ENCODE measurements at places on chromosomes 2 and 18. TPM values are rescaled to one million over a fixed set of nuclear protein-coding genes. Genes with fewer than 3 reads are reported as not detected.

DNA sequence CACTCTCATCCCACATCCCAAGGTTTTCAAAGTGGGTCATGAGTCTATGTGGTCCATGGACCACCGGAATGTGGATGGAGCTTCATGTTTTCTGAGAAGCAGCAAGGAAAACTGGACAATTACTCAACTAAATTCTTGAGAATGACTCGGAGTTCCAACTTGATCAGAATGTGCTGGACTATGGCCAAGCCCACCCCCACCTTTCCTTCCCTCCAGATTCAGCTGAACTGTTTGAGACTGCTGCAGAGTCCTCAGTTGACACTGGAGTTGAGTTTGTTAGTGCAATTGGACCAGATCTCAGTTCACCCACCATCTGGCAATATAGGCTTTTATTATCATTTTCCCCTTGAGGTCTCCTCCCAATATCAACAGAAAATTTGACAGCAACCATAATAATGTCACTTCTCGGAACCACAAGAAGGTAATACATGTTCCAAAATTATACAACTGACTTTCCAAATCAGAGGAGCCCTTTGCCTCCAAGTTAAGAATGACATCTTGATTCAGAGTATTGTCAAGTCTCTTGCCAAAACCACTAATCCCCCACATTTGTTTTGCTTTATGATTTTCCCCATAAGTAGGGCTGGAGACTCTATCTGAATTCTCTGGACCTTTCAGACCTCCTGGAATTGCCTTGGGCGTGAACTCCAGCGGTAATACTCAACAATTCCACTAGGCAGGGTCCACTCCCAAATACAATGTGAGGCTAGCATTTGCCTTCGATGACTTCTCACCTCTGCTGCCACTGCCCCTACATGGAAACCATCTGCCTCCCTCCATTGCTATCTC, 8.8 kb downstream of the COL4A4 start:
- no peak overlapping the region for H3K27ac ChIP-seq
- no peak for DNase-seq
- no peaks in the 10 kb centered on the region for H3K27me3 ChIP-seq
- no peaks in the 10 kb centered on the region for H3K36me3 ChIP-seq

GRCh38 chr2:156663757-156664409, 227.7 kb downstream of the GPD2 start:
- H3K4me3 ChIP-seq: no peak overlapping the region
- DNase-seq: no peak
- H3K36me3 ChIP-seq: no peaks in the 10 kb centered on the region
- H3K27me3 ChIP-seq: no peaks in the 10 kb centered on the region
- no peak overlapping the region for H3K27ac ChIP-seq
- H3K4me1 ChIP-seq: no peaks in the 10 kb centered on the region

DNA sequence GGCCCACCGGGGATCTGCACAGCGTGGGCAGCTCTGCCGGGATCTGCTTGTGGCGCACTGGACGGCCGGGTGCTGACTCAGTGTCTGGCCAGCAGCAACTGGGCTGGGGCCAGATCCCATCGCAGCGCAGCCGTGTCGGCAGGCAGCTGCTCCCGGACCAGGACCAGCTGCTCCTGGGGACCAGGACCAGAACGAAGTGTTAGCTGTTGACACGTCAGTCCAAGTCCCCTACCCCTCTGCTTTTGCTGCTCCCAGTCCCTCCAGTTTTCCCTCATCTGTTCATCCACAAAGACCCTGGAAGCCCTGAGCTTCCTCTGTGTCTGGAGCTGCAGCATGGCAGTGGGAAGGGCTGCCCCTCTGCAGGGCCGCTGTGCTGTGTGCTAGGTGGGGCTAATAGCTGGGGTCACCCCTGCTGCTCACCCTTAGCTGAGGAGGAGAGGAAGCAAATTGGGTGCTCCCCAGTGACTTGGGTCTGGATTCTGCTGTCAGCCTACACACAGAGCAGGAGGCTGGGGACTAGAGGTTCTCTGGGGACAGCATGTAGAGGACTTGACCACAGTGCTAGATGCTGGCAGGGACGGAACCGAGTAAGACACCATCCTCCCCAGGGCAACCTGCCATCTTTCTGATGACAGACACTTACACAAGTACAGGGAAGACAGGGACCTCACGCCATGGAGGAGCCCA, 16.9 kb upstream of the KIF1A start:
- H3K27ac ChIP-seq: no peak overlapping the region
- no peaks in the 10 kb centered on the region for H3K4me1 ChIP-seq
- DNase-seq: peak; percentile 22
- no peak overlapping the region for H3K4me3 ChIP-seq
- peaks cover 73% of the 10 kb centered on the region for H3K27me3 ChIP-seq

HOXD8 gene
- not detected for total RNA-seq

DNA sequence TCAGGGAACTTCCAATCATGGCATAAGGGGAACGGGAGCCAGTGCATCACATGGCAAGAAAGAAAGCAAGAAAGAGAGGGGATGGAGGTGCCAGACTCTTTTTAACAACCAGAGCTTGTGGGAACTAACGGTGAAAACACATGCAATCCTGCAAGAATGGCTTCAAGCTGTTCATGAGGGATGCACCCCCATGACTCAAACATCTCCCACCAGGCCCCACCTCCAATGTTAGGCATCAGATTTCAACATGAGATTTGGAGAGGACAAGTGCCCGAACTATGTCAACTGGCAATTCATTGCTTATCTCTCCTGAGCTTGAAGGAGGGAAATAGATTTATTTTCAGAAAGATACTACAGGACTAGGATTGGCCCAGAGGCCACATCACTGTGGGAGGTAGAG, 270.0 kb downstream of the SLC4A3 start:
- no peak for DNase-seq
- no peak overlapping the region for H3K4me3 ChIP-seq
- no peak overlapping the region for H3K27ac ChIP-seq
- no peaks in the 10 kb centered on the region for H3K36me3 ChIP-seq
- no peaks in the 10 kb centered on the region for H3K27me3 ChIP-seq

NT5DC4 gene
- total RNA-seq: 13.6 TPM

- H3K36me3 ChIP-seq: peaks cover 4% of the 10 kb centered on the region
- H3K27me3 ChIP-seq: peaks cover 100% of the 10 kb centered on the region
- peaks cover 9% of the 10 kb centered on the region for H3K4me1 ChIP-seq
- no peak overlapping the region for H3K4me3 ChIP-seq
- H3K27ac ChIP-seq: no peak overlapping the region
- no peak for DNase-seq
Measured at GRCh38 chr18:37527395-37527794, 38.2 kb downstream of the CELF4 start.

DNA sequence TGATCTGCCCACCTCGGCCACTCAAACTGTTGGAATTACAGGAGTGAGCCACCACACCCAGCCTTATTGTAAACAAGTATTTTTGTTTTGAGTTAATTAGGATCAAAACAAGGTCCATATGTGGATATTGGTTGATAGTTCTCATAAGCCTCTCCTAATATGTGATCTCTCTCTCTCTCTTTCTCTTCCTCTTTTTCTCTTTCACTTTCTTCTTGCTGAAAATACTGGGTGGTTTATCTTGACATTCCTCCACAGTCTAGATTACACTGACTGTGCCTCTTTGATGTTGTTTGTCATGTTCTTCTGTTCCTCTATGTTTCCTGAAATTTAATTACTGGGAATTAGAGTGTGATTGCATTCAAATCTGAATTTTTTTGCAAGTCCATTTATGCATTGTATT, 547.5 kb upstream of the NRXN1 start:
- H3K27ac ChIP-seq: no peak overlapping the region
- H3K36me3 ChIP-seq: no peaks in the 10 kb centered on the region
- no peaks in the 10 kb centered on the region for H3K27me3 ChIP-seq
- DNase-seq: no peak

DNA sequence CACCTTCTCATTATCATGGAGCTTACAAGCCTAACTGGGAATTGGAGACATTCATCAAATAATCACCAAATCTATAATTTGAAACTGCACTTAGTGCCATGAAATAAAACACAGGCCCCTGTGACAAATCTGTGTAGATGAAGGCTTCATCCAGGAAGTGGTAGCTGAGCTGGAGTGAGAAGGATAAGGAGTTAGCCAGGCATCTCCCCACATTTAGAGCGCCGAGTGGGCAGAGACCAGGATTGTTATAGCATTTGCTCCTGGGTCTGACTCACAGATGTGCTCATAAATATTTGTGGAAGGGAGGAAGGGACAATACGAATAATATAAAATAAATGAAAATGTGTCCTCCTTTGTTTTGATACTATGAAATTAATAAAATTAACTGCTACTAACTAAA, 2.5 kb upstream of the MAT2A start:
- H3K27ac ChIP-seq: no peak overlapping the region
- DNase-seq: no peak
- H3K4me3 ChIP-seq: no peak overlapping the region
- H3K27me3 ChIP-seq: no peaks in the 10 kb centered on the region
- peaks cover 41% of the 10 kb centered on the region for H3K36me3 ChIP-seq

GRCh38 chr2:883260-883802, 67.3 kb upstream of the SNTG2 start:
- H3K4me3 ChIP-seq: no peak overlapping the region
- no peak overlapping the region for H3K27ac ChIP-seq
- no peak for DNase-seq
- no peaks in the 10 kb centered on the region for H3K27me3 ChIP-seq

LRATD1 gene
- total RNA-seq: 14.2 TPM

GRCh38 chr2:11667194-11667593, 2.8 kb downstream of the NTSR2 start:
- H3K36me3 ChIP-seq: no peaks in the 10 kb centered on the region
- no peak overlapping the region for H3K4me3 ChIP-seq
- H3K27ac ChIP-seq: no peak overlapping the region
- DNase-seq: no peak
- peaks cover 12% of the 10 kb centered on the region for H3K4me1 ChIP-seq
- H3K27me3 ChIP-seq: peaks cover 23% of the 10 kb centered on the region

DNA sequence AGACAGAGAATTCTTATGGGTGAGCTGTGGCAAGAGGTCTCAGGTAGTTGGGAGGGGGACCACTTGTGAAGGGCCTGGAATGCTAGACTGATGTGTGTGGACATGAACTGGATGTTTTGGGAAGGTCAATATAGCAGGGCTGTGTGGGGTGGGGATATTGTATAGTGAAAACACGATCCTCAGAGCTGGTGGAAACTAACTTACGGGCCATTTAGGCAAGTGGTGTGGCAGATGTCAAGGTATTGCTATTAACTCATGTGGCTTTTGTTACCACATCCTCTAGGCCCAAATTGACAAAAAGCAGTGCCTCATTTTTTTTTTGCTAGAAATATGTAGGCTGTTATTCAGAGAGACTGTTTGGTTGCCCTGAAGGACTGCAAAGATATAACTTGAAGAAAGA, 8.0 kb upstream of the GALNT1 start:
- no peak overlapping the region for H3K4me3 ChIP-seq
- no peak overlapping the region for H3K27ac ChIP-seq
- no peak for DNase-seq

PAX8 gene
- 14.5 TPM for total RNA-seq

GRCh38 chr2:8608411-8608954, 73.4 kb upstream of the ID2 start:
- H3K4me1 ChIP-seq: peaks cover 30% of the 10 kb centered on the region
- no peak overlapping the region for H3K27ac ChIP-seq
- no peak for DNase-seq
- no peaks in the 10 kb centered on the region for H3K36me3 ChIP-seq
- H3K27me3 ChIP-seq: no peaks in the 10 kb centered on the region
- no peak overlapping the region for H3K4me3 ChIP-seq

PAIP2B gene
- 4.0 TPM for total RNA-seq

DNA sequence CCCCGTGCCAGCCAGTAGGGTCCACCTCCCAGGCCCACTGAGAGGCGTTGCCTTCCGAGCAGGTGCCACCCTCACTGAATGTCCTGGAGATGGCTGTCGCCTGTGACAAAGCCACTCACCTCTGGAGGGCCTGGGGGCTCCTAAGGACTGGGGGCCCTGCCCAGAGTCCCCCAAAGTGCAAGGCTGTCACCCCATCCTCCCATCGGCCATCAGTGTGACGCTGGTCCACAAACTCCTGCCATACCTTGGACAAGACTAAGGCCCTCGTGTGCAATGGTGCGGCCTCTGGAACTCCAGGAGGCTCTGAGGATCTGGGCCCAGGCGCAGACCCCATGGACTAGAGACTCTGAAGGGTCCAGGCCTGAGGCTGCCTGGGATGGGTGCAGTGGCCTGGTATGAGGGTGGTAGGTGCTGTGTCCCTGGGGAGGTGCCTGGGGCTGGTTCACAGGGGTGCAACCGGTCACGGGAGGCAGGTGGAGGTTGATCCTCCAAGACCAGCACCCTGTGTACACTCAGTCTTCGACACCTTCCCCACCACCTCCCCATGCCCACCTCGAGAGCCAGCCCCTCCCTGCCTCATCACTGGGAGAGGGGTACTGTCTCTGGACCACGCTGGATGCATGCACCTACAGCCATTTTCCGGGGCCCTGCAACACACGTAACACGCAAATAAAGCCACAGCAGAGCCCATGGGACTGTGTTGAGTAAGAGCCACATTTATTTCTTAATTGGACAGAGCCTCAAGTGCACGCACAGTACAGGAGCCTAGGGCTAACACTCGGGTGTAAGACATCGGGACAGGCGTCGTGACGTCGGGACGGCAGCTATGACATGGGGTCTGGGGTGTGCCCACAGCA, 21.6 kb downstream of the AQP12A start:
- no peaks in the 10 kb centered on the region for H3K4me1 ChIP-seq
- DNase-seq: no peak
- peaks cover 48% of the 10 kb centered on the region for H3K36me3 ChIP-seq
- peaks cover 25% of the 10 kb centered on the region for H3K27me3 ChIP-seq
- peak overlapping the region; percentile 48 for H3K27ac ChIP-seq

CCDC85A gene
- total RNA-seq: 2.6 TPM

DNA sequence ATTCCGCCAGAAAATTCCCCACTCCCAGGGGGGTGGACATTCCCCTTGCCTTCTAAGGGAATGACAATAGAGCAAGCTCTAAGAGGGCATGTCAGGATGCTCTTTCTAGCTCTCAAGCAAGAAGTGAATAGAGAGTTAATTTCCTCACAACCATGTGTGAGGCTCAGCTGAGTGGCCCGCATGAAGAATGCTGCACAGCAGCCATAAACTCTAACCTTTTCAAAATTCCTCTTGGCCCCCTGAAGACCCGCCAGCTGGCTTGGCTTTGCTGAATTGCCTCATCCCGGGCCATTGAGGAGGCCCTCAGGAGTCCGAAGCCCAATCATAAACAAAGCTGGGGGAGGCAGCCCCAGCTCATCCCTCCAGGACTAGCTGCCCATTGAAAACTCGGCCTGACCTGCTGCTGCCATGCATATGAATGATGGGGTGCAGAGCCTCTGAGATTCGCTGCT, 38.2 kb downstream of the NRP2 start:
- no peaks in the 10 kb centered on the region for H3K4me1 ChIP-seq
- H3K27me3 ChIP-seq: no peaks in the 10 kb centered on the region
- no peak overlapping the region for H3K27ac ChIP-seq

DNA sequence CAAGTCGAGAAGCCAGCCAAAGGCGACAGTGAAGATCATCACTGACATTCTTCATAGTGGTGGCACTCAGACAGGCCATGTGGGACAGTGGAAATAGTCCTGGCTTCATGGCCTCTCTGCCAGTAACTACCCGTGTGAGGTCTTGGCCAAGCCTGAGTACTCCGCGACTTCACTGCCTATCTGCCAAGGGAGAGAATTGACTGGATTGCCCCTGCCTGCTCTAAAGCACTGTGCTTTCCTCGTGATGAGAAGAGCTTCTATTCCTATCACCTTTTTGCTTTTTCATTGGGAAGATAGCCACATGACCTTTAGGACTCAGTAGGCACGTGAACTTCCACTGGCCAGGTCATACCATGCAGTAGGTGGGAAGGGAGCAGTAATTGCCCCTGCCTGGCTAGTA, 239.3 kb downstream of the HAUS1 start:
- H3K36me3 ChIP-seq: no peaks in the 10 kb centered on the region
- no peak overlapping the region for H3K27ac ChIP-seq
- no peak for DNase-seq
- H3K4me1 ChIP-seq: peaks cover 14% of the 10 kb centered on the region
- H3K4me3 ChIP-seq: no peak overlapping the region

CNTNAP5 gene
- not detected for total RNA-seq

SPC25 gene
- 77.0 TPM for total RNA-seq

SCN3A gene
- total RNA-seq: 1.3 TPM
